Endothelial cell of umbilical vein (primary cell): ENCODE measurements at places on chromosomes 6 and 20. TPM values are rescaled to one million over a fixed set of nuclear protein-coding genes. Genes with fewer than 3 reads are reported as not detected.

DNA sequence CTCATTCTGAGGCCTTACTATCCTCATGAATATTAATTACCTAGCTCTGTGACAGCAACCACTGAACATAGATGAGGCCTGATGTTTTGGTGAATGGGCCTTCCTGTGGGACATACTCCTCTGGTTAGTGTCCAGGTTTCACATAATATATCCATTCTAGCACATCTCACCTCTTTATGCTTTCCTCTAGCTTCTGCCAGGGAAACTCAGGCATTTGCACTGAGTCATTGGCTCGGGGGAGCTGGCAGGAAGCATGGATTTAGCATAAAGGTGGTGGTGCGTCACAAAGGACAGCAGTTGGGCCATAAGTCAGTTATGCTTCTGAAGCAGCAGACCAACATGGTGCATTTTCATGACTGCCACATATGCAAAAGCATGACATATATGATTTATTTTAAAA lies 37.5 kb upstream of the TMEM170B start:
- H3K27ac ChIP-seq: no peak overlapping the region
- no peak overlapping the region for H3K4me3 ChIP-seq
- H3K36me3 ChIP-seq: no peaks in the 10 kb centered on the region

DNA sequence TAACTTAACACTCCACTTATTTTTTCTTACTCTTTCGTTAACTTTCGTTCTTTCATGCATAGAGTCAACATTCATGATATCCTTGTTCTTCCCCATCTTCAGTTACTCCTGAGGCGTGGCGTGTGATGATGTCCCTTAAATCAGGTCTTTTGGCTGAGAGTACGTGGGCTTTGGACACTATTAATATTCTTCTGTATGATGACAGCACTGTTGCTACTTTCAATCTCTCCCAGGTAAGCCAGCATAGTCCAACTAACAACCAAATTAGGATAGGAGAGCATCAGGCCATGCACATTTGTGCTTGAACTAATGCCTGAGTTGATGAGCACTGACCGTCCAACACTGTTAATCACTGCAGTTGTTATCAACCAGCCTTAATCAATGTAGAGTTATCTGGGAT lies 119.6 kb downstream of the TMEM242 start:
- H3K4me1 ChIP-seq: no peaks in the 10 kb centered on the region
- no peak overlapping the region for H3K27ac ChIP-seq
- peaks cover 5% of the 10 kb centered on the region for H3K36me3 ChIP-seq
- DNase-seq: no peak
- no peak overlapping the region for H3K4me3 ChIP-seq
- H3K27me3 ChIP-seq: no peaks in the 10 kb centered on the region

- H3K27me3 ChIP-seq: no peaks in the 10 kb centered on the region
- no peak for DNase-seq
- H3K4me3 ChIP-seq: no peak overlapping the region
- H3K4me1 ChIP-seq: peaks cover 10% of the 10 kb centered on the region
- H3K27ac ChIP-seq: no peak overlapping the region
Observed at GRCh38 chr6:166440106-166440505, 57.4 kb upstream of the MPC1 start.

- H3K36me3 ChIP-seq: no peaks in the 10 kb centered on the region
- H3K4me1 ChIP-seq: peaks cover 13% of the 10 kb centered on the region
- no peak overlapping the region for H3K4me3 ChIP-seq
- DNase-seq: no peak
Observed at GRCh38 chr6:136553166-136553787, 3.1 kb upstream of the MAP7 start.

GRCh38 chr20:54208548-54209176 lies 775 bp downstream of the PFDN4 start:
- DNase-seq: peak; percentile 59
- H3K27ac ChIP-seq: peak overlapping the region; percentile 97
- H3K4me3 ChIP-seq: peak overlapping the region; percentile 74
- H3K4me1 ChIP-seq: peaks cover 9% of the 10 kb centered on the region
- no peaks in the 10 kb centered on the region for H3K36me3 ChIP-seq

- H3K27me3 ChIP-seq: no peaks in the 10 kb centered on the region
- H3K27ac ChIP-seq: no peak overlapping the region
- H3K36me3 ChIP-seq: no peaks in the 10 kb centered on the region
- DNase-seq: no peak
- no peak overlapping the region for H3K4me3 ChIP-seq
Observed at GRCh38 chr6:167452338-167453081, 127.6 kb downstream of the TTLL2 start.

- no peak overlapping the region for H3K27ac ChIP-seq
- DNase-seq: peak; percentile 36
- H3K27me3 ChIP-seq: peaks cover 26% of the 10 kb centered on the region
- H3K4me3 ChIP-seq: no peak overlapping the region
- H3K4me1 ChIP-seq: no peaks in the 10 kb centered on the region
Observed at GRCh38 chr20:1509237-1509636, 18.0 kb upstream of the SIRPB2 start.

DNA sequence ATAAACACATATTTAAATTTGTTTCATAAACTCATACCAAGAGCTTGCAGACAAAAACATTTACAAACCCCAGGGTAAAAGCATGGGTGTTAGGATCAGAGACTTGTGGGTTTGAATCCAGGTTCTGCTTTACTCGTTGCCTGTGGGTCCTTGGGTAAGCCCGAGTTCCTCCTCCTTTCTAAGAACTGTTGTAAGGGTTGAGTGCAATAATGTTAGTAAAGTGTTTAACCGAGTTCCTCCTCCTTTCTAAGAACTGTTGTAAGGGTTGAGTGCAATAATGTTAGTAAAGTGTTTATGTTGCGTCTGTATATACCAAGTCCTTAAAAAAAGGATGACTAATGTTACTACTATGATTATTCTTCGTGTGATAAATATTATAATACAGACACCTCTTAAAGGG lies 18.7 kb downstream of the CCDC170 start:
- H3K4me1 ChIP-seq: no peaks in the 10 kb centered on the region
- DNase-seq: no peak
- H3K36me3 ChIP-seq: no peaks in the 10 kb centered on the region
- H3K4me3 ChIP-seq: no peak overlapping the region

GRCh38 chr6:51283723-51284355 lies 465.2 kb downstream of the TFAP2B start:
- H3K4me1 ChIP-seq: no peaks in the 10 kb centered on the region
- H3K27ac ChIP-seq: no peak overlapping the region
- no peak for DNase-seq
- H3K27me3 ChIP-seq: no peaks in the 10 kb centered on the region

GRCh38 chr6:98847779-98848538 lies 13.6 kb downstream of the POU3F2 start:
- DNase-seq: no peak
- H3K27ac ChIP-seq: no peak overlapping the region
- H3K27me3 ChIP-seq: peaks cover 70% of the 10 kb centered on the region
- H3K4me1 ChIP-seq: peaks cover 2% of the 10 kb centered on the region

- peaks cover 2% of the 10 kb centered on the region for H3K4me1 ChIP-seq
- H3K27ac ChIP-seq: no peak overlapping the region
- H3K27me3 ChIP-seq: no peaks in the 10 kb centered on the region
- no peaks in the 10 kb centered on the region for H3K36me3 ChIP-seq
Observed at GRCh38 chr20:49587111-49587570, 19.2 kb upstream of the PTGIS start.

GRCh38 chr6:62445521-62445920 lies 159.5 kb upstream of the KHDRBS2 start:
- no peak for DNase-seq
- H3K27ac ChIP-seq: no peak overlapping the region
- no peaks in the 10 kb centered on the region for H3K4me1 ChIP-seq
- H3K27me3 ChIP-seq: no peaks in the 10 kb centered on the region

- H3K4me3 ChIP-seq: no peak overlapping the region
- no peak for DNase-seq
- H3K4me1 ChIP-seq: peaks cover 2% of the 10 kb centered on the region
Observed at GRCh38 chr6:85425997-85426396, 23.9 kb upstream of the NT5E start.

GRCh38 chr6:117351521-117351920 lies 74.2 kb downstream of the ROS1 start:
- no peaks in the 10 kb centered on the region for H3K36me3 ChIP-seq
- H3K4me1 ChIP-seq: no peaks in the 10 kb centered on the region
- H3K4me3 ChIP-seq: no peak overlapping the region
- no peak overlapping the region for H3K27ac ChIP-seq
- DNase-seq: no peak
- H3K27me3 ChIP-seq: peaks cover 2% of the 10 kb centered on the region

GRCh38 chr6:170093658-170094596 lies 197.0 kb downstream of the DLL1 start:
- no peaks in the 10 kb centered on the region for H3K36me3 ChIP-seq
- no peak for DNase-seq
- no peak overlapping the region for H3K4me3 ChIP-seq
- H3K27me3 ChIP-seq: no peaks in the 10 kb centered on the region

DNA sequence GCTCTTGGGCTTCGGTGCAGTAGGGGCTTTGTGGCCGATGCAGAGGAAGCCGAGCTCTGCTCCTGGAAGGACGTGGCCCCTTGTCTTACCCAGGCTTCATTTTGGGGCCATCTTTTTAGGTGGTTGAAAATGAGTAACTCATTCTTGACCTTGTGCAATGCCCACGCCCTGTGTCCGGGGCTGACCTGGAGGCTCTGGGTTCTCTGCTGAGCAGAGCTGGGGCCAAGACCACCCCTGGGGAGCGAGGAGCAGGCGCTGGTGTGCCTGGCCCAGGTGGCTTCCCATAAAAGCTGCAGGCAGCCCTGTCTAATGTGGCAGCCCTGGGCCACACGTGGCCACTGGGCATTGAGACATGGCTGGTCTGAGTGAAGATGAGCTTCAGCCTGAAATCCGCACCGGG lies 25.7 kb downstream of the NTSR1 start:
- no peak for DNase-seq
- no peak overlapping the region for H3K27ac ChIP-seq
- no peak overlapping the region for H3K4me3 ChIP-seq
- H3K36me3 ChIP-seq: no peaks in the 10 kb centered on the region
- H3K27me3 ChIP-seq: peaks cover 2% of the 10 kb centered on the region

DNA sequence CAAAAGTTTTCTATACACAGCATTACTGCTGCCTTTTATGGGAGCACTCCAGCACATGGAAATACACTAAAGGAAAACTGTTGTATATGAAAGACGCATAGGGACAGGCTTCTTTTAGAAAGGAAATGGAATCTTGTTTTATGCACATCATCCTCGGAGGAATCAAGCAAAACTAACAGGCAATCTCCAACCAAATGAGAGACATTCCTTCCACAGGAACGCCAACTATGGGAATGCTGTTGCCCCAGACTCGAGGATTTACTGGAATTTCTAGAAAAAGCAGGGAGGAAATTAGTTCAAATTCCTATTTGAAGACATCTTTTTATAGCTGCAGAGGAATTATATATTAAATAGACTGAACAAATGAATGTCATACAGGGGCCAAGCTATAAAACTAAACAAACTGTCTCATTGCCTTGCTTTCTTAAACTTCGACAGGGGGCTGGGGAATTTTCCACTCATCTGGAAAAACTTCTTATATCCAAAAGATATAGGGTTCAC lies 52.2 kb downstream of the LYRM4 start:
- H3K4me3 ChIP-seq: no peak overlapping the region
- DNase-seq: peak; percentile 26
- no peaks in the 10 kb centered on the region for H3K27me3 ChIP-seq
- H3K27ac ChIP-seq: no peak overlapping the region
- H3K4me1 ChIP-seq: peaks cover 27% of the 10 kb centered on the region

DNA sequence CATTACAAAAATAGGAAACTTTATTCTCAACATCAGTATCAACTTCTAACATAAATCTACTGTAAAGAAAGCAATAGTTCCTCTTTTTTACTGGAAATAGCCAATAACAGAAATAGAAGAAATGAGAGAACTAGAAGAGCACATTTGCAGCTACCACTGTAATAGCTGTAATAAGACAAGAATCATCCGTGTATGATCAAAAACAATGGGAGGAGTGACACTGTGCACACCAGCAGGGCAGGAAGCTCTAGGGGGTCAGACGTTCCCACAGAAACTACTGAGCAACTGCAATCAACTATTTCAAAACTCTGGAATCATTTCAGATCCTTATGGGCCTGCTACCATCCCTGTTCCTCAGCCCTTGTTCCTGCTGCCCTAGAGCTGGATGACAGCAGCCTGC lies 43.7 kb downstream of the NINL start:
- H3K4me3 ChIP-seq: no peak overlapping the region
- no peak for DNase-seq
- no peaks in the 10 kb centered on the region for H3K27me3 ChIP-seq

Gene E2F1
- 27.0 and 29.6 TPM in 2 replicates for total RNA-seq

Gene CARMIL1
- total RNA-seq: 8.7 and 8.8 TPM in 2 replicates

Gene SPATS1
- total RNA-seq: not detected in 2 replicates

Gene ARFGEF3
- total RNA-seq: 7.0 and 7.3 TPM in 2 replicates

Gene HCRTR2
- not detected in 2 replicates for total RNA-seq

Gene LY6G6F
- not detected in 2 replicates for total RNA-seq

Gene CCN6
- total RNA-seq: not detected in 2 replicates
